ENCODE measurements at places on chromosomes 6 and 20.

DNA sequence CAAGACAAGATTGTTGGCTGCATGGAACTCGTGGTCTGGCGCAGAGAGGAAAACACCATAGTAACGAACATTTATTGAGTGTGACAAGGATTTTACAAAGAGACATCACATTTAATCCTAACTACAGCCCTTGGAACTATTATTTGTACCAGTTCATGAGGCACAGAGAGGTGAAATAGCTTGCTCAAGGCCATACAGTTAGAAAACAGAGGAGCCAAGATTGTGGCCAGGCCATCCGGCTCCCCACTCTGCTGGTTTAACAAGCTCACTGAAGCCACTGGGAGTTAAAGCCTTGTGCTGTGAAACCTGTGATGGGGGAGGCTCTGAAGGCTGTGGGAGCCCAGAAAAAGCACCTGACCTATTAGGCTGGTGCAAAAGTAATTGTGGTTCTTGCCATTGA is 74.9 kb upstream of the ZNFX1 start:
- no peak for DNase-seq

- no peak for DNase-seq
These were observed 104.2 kb downstream of the SYCP2 start for GRCh38 chr20:59829054-59829785.

- no peak for DNase-seq
These were observed 50.0 kb upstream of the ARHGAP18 start for GRCh38 chr6:129759796-129760605.

- DNase-seq: peak; percentile 29
These were observed 1.1 kb downstream of the TCP11 start for GRCh38 chr6:35139924-35140638.

GRCh38 chr6:152127432-152128165 is 320.1 kb downstream of the ESR1 start:
- no peak for DNase-seq

- no peak for DNase-seq
These were observed 189.7 kb downstream of the PACRG start for GRCh38 chr6:162917506-162917905.

DNA sequence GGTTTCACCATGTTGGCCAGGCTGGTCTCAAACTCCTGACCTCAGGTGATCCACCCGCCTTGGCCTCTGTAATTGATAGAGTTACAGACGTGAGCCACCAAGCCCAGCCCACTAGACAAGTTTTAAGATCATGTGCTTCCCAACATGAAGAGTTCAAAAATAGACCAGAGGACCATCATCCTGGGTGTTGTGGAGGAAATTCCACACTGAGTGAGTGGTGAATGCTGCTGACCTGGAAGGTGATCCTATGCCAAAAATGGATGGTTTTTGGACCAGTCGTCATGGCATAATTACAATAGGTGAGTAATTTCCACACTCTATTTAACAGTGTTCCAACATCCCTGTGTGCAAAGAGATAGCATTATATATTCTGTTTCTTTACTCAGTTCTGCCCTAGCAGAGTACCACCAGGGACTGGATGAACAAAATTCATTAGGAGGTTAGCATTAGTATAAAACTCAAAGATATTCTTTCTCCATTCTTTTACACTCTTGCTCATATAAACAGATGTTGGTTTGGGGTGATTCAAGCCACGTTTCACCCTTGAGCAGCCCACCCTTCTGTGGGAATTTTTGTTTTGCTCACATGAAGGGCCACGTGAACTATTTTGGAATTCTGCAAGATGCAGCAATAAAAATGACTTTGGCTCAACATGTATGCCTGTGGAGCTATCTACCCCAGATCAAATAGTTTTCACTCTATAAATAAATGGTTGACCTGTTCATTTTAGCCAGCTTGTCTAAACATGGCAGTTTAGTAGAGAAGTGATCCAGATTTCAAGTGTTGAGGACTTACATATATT is 206.2 kb upstream of the TCF21 start:
- DNase-seq: no peak

DNA sequence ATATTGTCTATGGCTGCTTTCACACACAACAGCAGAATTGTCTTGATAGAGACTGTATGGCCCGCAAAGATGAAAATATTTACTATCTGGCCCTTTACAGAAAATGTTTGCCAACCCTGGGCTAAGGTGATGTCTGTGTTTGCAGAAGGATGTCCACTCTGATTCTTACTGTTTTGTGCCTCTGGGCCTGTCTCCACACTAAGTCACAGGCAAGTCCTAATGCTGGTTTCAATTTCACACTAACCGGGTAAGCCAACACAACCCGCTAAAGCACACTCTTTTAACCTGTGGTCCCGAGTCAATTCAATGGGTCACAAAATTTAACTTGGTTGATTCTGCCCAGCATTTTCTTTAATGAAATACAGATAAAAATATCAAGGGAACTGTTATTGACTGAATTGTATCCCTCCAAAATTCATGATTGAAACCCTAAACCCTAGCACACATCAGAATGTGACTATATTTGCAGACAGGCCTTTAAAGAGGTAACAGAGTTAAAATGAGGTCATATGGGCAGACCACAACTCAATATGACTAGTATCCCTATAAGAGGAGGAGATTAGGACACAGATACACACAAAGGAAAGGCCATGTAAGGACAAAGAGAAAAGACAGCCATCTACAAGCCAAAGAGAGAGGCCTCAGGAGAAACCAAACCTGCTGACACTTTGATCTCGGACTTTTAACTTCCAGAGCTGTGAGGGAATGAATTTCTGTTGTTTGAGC is 78.4 kb downstream of the FYN start:
- no peak for DNase-seq

DNA sequence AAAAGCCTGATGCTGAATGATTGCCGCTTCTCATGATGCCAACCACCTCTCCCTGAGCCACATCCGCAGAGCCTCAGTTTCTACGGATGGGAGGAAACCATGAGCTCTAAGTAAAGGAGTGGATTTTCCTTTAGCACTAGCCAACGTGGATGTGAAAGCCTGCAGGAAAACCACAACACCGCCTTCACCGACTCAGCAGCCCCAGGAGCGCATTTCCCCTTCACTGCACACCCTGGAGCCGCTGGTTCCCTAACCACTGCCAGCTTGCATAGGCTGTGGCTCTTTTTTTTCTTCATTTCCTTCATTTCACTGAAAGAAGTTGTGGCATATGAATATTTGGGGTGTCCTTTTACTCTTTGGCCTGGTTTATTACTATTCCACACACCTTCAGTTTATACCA is 50.5 kb upstream of the SSTR4 start:
- no peak for DNase-seq

DNA sequence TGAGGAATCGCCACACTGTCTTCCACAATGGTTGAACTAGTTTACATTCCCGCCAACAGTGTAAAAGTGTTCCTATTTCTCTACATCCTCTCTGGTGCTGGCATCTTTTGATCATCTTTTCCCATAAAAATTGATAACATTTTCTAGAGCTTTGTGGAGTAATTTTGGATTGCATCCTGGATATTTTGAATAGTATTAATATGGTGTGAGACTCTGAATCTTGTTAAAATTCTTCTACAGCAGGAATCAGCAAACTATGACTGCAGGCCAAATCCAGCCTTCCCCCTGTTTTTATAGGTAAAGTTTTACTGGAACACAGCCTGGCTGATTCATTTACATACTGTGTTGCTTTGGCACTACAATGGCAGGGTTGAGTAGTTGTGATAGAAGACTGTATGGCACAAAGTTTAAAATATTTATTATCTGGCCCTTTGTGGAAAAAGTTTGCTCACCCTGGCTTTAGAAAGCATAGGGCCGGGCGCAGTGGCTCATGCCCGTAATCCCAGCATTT is 15.0 kb upstream of the RNF8 start:
- DNase-seq: no peak

- no peak for DNase-seq
These were observed 1.9 kb downstream of the POU3F2 start for GRCh38 chr6:98836025-98836961.

- no peak for DNase-seq
These were observed 164.6 kb downstream of the MTFR2 start for GRCh38 chr6:136085370-136086115.

DNA sequence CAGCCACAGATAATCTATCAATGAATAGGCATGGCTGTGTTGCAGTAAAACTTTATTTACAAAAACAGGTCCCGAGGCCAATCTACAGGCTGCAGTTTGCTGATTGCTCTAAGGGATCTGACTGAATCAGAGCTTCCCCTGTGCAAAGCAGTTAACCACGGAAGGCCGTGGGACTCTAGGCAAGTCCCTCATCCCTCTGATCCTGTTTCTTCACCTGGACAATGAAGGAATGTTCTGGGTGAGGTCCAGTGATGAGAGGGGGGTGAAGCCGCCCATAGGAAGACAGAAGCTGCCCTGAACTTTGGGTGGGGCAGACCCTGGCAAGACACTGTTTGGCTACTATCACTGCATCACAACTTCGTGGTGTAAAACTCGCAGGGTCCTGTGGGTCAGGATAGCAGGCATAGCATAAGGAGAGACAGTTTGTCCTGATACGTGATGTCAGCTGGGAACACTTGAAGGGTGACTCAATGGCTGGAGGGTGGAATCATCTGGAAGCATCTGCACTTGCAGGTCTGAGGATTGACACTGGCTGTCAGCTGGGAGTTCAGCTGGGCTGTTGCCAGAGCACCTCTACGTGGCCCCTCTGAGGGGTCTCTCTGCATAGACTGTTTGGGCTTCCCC is 33.3 kb upstream of the TGM2 start:
- no peak for DNase-seq

GRCh38 chr6:6312901-6313441 is 7.5 kb downstream of the F13A1 start:
- no peak for DNase-seq

DNA sequence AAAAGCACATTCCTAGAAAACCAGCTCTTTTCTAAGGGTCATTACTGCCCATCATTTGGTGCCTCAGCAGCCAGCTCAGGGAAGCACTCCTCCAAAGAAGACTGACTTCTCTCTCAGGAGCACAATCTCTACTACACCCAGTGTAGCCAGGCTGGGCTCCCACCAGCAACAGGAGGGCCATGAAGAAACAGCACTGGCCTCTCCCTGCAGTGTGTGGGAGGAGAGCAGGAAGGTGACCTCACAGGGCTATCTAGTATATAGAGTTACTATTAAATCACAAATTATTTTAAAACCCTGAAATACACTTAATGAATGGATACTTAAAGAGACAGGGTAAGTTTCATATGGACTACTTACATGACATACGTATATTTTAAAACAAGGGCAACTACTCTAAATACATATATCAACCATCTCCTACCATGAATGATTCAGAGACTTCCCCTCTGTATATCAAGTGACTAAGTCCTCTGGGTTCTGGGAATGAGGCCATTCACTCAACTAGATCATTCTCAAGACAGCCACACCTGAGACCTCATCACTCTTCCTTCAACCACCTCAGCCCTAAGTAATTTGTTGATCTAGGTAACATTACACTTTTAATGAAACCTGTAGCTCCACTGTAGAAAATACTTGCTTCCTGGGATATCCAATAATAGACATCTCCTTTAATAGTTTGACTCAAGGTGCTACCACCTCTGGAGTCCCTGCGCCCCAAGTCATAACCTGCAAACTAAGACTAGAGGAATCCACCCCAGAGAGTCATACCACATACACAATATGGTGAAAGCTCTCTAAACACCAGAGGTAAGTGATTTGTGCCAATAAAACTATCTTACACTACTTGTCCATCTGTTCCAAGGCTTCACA is 25.2 kb downstream of the TBX18 start:
- DNase-seq: no peak

- DNase-seq: no peak
These were observed 98.1 kb downstream of the HIVEP2 start for GRCh38 chr6:142846883-142847287.

DNA sequence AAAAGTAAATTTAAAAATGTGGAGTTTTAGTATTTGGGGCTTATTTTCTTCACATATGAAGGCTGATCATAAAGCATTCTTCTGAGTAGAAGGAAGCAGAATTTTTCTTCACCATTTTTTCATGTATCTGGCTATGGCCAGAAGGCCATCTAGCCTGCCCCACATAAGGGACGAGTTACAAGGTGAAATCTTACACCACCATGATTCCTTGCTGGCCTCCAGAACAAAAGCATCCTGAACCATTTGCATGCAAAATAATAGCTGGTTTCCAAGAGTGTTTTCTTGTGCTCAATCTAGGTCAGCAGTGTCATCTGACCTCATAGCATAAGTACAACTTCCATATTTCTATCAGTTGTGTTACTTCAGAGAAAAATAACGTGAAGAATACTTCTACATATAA is 93.1 kb downstream of the BMP5 start:
- no peak for DNase-seq

GRCh38 chr6:98044151-98044561 is 761.1 kb upstream of the MMS22L start:
- no peak for DNase-seq

GRCh38 chr20:49872056-49872455 is 43.3 kb downstream of the SPATA2 start:
- DNase-seq: no peak

DNA sequence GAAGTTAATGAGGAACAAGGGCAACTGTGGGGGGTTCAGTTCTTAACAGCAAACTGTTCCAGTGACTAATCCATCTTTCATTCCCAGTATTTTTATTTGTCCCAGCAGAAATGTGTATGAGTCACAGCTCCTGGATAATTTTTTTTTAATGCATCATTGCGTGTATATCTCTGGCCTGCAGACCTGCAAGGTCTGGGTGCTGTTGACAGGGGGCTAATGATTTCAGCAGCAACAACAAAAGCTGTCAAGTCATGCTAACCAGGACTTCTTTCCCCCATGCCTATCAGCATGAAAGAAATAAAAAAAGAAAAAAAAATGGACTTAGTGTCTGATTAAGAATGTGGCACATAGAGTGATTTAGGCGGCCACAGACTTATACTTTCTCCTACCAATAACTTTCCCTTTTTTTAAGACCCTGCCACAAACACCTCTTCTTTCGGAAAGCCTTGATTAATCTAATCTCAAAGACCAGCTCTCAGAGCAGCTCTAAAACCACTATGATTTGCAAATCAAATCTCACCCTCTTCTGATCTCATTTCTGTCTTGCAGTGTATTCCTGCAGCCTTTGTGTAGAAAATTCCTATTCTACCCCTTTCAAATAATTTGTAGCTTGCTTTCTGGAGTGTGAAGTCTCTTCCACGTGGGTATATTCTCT is 14.2 kb upstream of the PREX1 start:
- DNase-seq: no peak

GRCh38 chr6:30206152-30206551 is 7.1 kb downstream of the TRIM26 start:
- DNase-seq: no peak

DNA sequence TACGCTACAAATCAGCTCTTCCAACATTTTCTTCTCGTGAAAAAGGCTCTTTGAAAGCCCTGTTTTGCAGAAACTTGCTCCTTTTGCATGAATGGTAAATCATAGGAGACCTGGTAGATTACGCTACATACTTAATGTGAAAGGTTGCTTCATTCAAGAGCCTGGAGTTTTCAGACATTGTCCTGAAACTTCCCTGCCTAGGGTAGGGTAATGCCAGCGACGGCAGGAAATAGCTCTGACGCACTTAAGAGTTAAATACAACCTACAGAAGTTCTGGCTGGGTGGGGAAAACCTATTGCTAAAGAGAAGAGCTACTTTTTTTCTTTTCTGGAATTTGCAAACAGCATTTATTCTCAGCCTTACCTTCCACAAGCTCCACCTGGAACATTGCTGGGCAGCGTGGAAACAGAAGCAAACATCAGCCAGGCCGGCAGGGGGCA is 144.5 kb downstream of the LPA start:
- DNase-seq: no peak

GRCh38 chr6:69867639-69867976 is 1.3 kb downstream of the COL19A1 start:
- DNase-seq: no peak

- DNase-seq: no peak
These were observed 243.7 kb upstream of the PDE10A start for GRCh38 chr6:165906736-165907135.
